Fibroblast of lung (primary cell): ENCODE measurements at places on chromosomes 2 and 18. TPM values are rescaled to one million over a fixed set of nuclear protein-coding genes. Genes with fewer than 3 reads are reported as not detected.

Gene CTAGE1
- total RNA-seq, result under 0.01 TPM in 1 of 2 replicates, not detected in the other

Gene FRZB
- total RNA-seq, result 2.0 and 5.6 TPM in 2 replicates

Gene EFHD1
- not detected in 2 replicates for total RNA-seq

Gene FLACC1
- 1.0 and 1.3 TPM in 2 replicates for total RNA-seq

Gene SCG2
- 0.66 and 2.1 TPM in 2 replicates for total RNA-seq

Gene UGT1A8
- not detected in 2 replicates for total RNA-seq

Gene ACVR1C
- 0.26 and 0.83 TPM in 2 replicates for total RNA-seq

Gene RIOK3
- 59.8 and 78.8 TPM in 2 replicates for total RNA-seq

Gene CRYGD
- total RNA-seq, result not detected in 2 replicates

Gene SP5
- under 0.01 TPM in 1 of 2 replicates, not detected in the other for total RNA-seq

Gene HOXD8
- not detected in 2 replicates for total RNA-seq

Gene RPRM
- total RNA-seq, result not detected in 2 replicates

Gene GPR55
- not detected in 2 replicates for total RNA-seq

Gene CYP1B1
- total RNA-seq, result 94.1 and 97.3 TPM in 2 replicates

Gene DYNAP
- not detected in 2 replicates for total RNA-seq

Gene IL1B
- total RNA-seq, result 0.26 TPM in 1 of 2 replicates, not detected in the other

Gene UGT1A10
- total RNA-seq, result not detected in 2 replicates

Gene ZNF892
- 6.2 and 7.3 TPM in 2 replicates for total RNA-seq

Gene SULT1C2
- total RNA-seq, result under 0.01 and 0.26 TPM in 2 replicates

Gene TMEM169
- 0.26 and 0.50 TPM in 2 replicates for total RNA-seq

Gene FZD7
- 24.7 and 39.1 TPM in 2 replicates for total RNA-seq

Gene B4GALT6
- 1.3 and 1.5 TPM in 2 replicates for total RNA-seq

Gene MRPL33
- total RNA-seq, result 64.5 and 85.9 TPM in 2 replicates

Gene STPG4
- 0.26 and 0.33 TPM in 2 replicates for total RNA-seq

Gene KCTD1
- 7.4 and 8.4 TPM in 2 replicates for total RNA-seq

Gene INPP5D
- 0.33 and 0.51 TPM in 2 replicates for total RNA-seq

Gene SETBP1
- total RNA-seq, result 4.5 and 4.9 TPM in 2 replicates

Gene SPATA3
- total RNA-seq, result not detected in 2 replicates

Gene CPO
- under 0.01 TPM in 1 of 2 replicates, not detected in the other for total RNA-seq

Gene MERTK
- 1.8 and 6.6 TPM in 2 replicates for total RNA-seq

Gene POU3F3
- not detected in 2 replicates for total RNA-seq

Gene NEU4
- under 0.01 TPM in 1 of 2 replicates, not detected in the other for total RNA-seq

Gene ADCY3
- total RNA-seq, result 33.0 and 33.4 TPM in 2 replicates

Gene DPP10
- not detected in 2 replicates for total RNA-seq

Gene HOXD12
- total RNA-seq, result not detected in 2 replicates

Gene MOGAT1
- not detected in 2 replicates for total RNA-seq

Gene MALL
- 3.1 and 3.3 TPM in 2 replicates for total RNA-seq

Gene SRD5A2
- not detected in 2 replicates for total RNA-seq

Gene MCEE
- total RNA-seq, result 13.4 and 18.8 TPM in 2 replicates

Gene IL36G
- not detected in 2 replicates for total RNA-seq

Gene RFTN2
- total RNA-seq, result 6.9 and 10.2 TPM in 2 replicates

Gene ABCB11
- total RNA-seq, result not detected in 2 replicates

Gene RTP5
- total RNA-seq, result not detected in 2 replicates

Gene GPR155
- 4.4 and 6.4 TPM in 2 replicates for total RNA-seq

Gene SERPINB10
- total RNA-seq, result not detected in 2 replicates

Gene LRP1B
- total RNA-seq, result under 0.01 TPM in 2 replicates

Gene RMC1
- 22.1 and 29.6 TPM in 2 replicates for total RNA-seq

Gene MSH2
- 18.7 and 19.7 TPM in 2 replicates for total RNA-seq

Gene SCN2A
- 2.1 and 7.1 TPM in 2 replicates for total RNA-seq

Gene CUL3
- 63.4 and 69.7 TPM in 2 replicates for total RNA-seq

Gene IL1RL1
- 0.50 and 4.6 TPM in 2 replicates for total RNA-seq
